Sigmoid colon (tissue), 7 donors: ENCODE measurements at places on chromosomes 6 and 20. TPM values are rescaled to one million over a fixed set of nuclear protein-coding genes. Genes with fewer than 3 reads are reported as not detected.
A peak's percentile ranks its signal among the peaks of the same experiment; 100 is the strongest.

HDGFL1 gene
- polyA plus RNA-seq: not detected

DNA sequence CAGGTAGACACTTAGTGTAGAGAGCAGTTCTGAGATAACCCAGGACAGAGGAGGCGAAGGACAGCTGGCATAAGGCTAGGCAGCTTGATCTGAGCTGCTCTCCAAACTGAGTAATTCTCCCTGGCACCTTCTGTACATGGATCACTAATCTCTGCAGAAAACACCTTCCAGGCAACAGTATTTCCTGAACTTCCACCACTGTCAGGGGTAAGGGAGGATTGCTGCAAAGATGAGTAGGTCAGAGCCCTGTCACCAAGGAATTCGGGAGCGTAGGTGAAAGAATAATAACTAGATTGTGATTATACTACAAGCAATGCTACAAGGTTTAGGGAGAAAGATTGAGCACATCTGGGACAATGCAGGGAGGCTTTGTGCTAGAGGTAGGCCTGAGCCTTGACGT is 1.9 kb downstream of the HM13 start:
- H3K4me3 ChIP-seq: peak overlapping the region; percentile 74
- DNase-seq: no peak
- no peaks in the 10 kb centered on the region for H3K36me3 ChIP-seq
- H3K27me3 ChIP-seq: no peaks in the 10 kb centered on the region
- peaks cover 41% of the 10 kb centered on the region for H3K4me1 ChIP-seq
- no peak overlapping the region for H3K27ac ChIP-seq

DEFB132 gene
- polyA plus RNA-seq: 0.06 TPM

CD83 gene
- polyA plus RNA-seq: 3.5 TPM

- H3K4me3 ChIP-seq: no peak overlapping the region
- no peaks in the 10 kb centered on the region for H3K27me3 ChIP-seq
- no peak for DNase-seq
- no peak overlapping the region for H3K27ac ChIP-seq
Observed at GRCh38 chr6:114179411-114179810, 163.4 kb downstream of the HS3ST5 start.

- no peak for DNase-seq
- no peaks in the 10 kb centered on the region for H3K36me3 ChIP-seq
- no peak overlapping the region for H3K4me3 ChIP-seq
- no peak overlapping the region for H3K27ac ChIP-seq
- H3K4me1 ChIP-seq: no peaks in the 10 kb centered on the region
Observed at GRCh38 chr6:44969446-44970185, 358.5 kb upstream of the RUNX2 start.
